ENCODE measurements at places on chromosomes 6 and 20.

- no peak for DNase-seq
Observed at GRCh38 chr20:35630636-35631035, 15.0 kb downstream of the SPAG4 start.

GRCh38 chr6:139820210-139820609 is 445.8 kb upstream of the CITED2 start:
- no peak for DNase-seq

- DNase-seq = no peak
Observed at GRCh38 chr20:4604580-4604979, 117.1 kb upstream of the PRND start.

DNA sequence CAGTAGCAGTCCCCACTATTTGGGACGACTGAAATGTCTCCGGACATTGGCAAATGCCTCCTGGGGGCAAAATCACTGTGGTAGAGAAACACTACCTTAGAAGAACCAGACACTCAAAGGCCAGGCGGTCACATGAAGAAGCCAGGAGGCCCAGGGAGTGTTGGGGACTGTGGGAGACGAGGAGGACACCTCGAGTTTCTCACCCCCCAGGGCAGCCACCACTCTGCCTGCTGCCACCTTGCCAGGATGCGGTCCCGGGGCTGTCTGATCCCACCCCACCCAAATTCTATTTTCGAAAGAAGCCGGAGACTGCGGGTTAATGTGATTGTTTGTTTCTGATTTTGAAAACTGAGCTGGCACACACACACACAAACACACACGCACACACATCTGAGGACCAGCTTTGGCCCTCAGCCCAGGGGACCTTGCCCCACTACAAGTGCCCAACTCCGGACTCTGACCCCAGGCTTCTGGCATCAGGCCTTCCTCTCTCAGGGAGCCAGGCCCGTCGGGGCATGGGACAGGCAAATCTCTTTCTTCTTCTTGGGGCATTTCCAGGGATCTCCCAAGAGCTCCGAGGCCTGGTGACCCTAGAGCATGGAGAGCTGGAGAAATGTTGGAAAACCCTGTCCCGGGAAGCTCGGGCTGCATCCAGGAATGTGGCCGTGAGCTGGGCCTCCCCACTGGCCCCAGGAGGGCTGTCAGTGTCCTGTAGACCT is 187.5 kb upstream of the PMEPA1 start:
- DNase-seq = no peak

DNA sequence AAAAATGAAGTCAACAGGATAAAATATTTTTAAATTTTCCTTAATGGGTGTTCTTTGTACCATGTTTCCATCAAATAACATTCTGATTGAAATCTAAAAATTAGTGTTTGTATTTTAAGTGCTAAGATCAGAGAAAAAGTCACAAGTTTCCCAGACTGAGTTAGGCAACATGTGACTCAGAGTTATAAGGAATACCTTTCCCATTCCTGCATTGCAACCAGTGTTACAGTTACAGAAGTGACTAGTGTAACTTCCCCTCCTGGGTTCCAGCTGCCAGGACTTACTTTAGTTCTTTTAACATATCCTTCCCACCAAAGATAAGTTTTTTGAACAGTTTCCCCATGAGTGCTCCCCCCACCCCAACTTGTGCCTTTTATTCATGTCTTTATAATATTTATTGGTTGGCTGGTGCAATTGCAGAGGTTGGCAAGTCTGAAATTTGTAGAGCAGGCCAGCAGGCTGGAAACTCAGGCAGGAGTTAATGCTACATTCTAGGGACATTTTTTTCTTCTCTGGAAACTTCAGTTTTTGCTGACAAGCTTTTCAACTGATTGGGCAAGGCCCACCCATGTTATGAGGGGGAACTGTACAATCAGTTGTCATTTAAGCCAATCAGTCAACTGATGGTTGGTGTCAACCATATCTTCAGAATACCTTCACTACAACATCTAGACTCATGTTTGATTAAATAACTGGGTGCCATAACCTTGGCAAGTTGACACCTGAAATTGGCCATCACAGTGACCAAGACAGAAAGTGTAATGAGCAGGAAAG is 22.9 kb upstream of the ESR1 start:
- no peak for DNase-seq

DNA sequence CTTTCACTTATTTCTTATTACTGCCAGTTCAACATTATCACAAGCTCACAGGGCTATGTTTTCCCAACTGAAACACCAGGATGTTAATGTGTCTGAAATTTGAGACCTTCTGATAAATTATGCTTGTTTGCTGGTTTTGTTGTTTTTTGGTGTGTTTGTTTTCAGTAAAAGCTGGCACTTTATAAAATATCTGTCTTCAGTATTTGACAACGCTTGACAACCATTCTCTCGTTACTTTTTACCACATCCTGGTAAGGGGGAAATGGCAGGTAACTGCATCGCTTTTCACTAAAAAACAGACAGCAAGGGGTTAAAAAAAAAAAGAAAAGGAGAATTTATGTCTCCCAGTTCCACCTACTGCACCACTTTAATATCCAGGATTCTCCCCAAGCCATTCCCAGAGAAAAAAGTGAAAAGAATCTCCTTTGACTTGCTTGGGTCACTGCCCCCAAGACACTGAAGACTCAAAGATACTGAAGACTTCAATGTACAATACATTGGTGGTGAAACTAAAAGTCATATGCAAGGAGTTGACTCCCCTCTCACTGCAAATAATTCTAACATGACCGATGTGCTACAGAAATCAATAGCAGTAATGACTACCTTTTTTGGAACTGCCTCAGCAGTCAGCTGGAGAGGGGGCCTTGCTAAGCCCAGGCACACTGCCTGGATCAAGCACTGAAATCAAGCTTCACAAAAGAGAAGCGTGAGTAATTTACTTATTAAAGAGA is 88.9 kb downstream of the HIVEP2 start:
- no peak for DNase-seq

GRCh38 chr6:77462359-77463307 is 658 bp downstream of the HTR1B start:
- DNase-seq = no peak

DNA sequence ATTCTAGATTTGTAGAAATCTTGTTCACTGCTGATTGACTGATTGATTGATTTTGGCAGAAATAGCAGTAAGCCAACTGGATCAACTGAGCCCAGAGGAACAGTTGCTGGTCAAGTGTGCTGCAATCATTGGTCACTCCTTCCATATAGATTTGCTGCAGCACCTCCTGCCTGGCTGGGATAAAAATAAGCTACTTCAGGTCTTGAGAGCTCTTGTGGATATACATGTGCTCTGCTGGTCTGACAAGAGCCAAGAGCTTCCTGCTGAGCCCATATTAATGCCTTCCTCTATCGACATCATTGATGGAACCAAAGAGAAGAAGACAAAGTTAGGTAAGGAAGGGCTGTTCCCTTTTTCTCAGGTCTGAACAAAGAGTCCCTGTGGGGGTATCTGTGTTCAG is 31.2 kb downstream of the TREML1 start:
- no peak for DNase-seq

All from GM13976 (cell line).